ENCODE measurements at places on chromosomes 2 and 18.

- no peak for DNase-seq
Measured at GRCh38 chr18:28120828-28121515, 56.0 kb downstream of the CDH2 start.

GRCh38 chr2:222655787-222656525 is at the start of gene FARSB:
Gene FARSB, minus strand, starts transcription at chr2:222656092. Its CDS starts 19 bp downstream, at chr2:222656073.
- DNase-seq, result peak; percentile 93

DNA sequence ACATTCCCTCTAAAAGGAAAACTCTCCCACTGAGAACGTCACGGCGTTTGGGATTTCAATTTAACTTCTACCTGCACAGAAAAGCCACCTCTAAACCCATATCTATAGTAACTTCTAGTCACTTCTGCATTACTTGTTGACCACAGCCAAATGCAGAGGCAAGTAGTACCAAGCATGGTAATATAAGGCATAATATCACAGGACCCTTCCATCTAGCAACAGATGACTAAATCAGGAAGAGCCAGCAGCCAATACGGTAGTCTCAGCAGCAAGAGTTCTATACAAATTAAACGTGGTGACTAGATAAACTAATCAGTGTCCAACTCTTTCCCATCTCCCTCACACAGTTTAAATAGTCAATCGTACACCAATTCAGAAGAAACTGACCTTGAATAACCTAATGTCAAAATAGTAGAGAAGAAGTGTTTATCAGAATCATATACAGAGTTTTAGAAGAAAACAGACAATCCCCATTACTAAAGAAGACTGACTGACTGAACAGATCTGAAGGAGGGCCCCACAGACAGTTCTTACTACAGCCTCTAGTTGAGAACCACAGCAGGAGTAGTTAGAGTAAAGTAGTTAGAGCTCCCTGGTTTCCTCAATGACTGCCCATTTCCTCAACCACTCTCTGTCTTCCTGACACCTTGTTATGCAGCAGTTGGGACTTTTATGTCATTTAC is 30.0 kb downstream of the MEMO1 start:
- DNase-seq, result no peak

GRCh38 chr18:59744271-59744721 is 47.1 kb upstream of the CCBE1 start:
- DNase-seq, result no peak

- no peak for DNase-seq
Measured at GRCh38 chr18:75809926-75810255, 382.4 kb upstream of the SMIM21 start.

GRCh38 chr18:40048886-40049650 is 1906.0 kb upstream of the PIK3C3 start:
- no peak for DNase-seq

DNA sequence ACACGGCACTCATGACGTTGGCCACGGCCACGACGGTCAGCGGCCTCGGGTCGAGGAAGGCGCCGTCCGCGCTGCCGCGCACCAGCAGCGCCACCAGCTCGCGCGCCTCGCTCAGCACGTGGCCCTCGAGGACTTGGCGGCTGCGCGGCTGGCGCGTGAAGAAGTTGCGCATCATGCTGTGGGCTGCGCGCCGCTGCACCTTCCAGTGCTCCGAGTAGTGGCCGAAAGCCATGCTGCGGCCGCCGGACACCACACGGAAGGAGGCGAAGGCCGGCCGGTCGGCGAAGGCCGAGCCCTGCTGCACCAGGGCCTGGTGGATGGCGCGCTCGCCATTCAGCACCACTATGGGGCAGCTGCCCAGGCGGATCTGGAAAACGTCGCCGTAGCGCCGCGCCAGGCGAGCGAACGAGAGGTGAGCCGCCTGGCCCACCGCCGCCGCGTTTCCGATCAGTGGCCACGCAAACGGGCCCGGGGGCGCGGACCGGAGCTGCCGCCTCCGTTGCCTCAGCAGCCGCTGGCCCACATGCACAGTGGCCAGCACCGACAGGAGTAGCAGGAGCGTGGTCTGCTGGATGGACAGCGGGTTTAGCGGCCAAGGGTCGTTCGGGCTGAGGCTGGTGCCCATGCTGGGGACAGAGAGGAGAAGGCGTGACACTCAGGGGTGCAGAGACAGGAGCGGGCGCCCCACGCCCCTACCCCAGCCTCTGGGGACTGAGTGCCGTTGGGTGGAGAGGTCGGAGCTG is 1.0 kb downstream of the CYP1B1 start:
- DNase-seq, result no peak

- DNase-seq, result no peak
Measured at GRCh38 chr2:19198381-19198780, 160.0 kb downstream of the OSR1 start.

DNA sequence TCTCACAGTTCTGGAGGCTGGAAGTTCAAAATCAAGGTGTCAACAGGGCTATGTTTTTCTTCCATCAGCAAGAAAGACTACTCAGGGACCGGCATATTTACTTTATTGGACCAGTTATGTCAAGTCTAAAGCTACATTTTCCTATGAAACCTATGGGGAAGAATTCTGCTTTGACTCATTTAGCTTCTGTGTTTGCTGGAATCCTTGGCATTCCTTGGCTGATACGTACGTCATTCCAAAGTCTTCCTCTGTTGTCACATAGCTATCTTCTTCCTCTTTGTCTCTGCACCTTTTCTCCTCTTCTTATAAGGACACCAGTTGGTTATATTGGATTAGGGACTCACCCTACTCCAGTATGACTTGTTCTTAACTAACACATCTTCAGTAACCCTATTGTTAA is 137.4 kb upstream of the FBXO11 start:
- DNase-seq, result no peak

DNA sequence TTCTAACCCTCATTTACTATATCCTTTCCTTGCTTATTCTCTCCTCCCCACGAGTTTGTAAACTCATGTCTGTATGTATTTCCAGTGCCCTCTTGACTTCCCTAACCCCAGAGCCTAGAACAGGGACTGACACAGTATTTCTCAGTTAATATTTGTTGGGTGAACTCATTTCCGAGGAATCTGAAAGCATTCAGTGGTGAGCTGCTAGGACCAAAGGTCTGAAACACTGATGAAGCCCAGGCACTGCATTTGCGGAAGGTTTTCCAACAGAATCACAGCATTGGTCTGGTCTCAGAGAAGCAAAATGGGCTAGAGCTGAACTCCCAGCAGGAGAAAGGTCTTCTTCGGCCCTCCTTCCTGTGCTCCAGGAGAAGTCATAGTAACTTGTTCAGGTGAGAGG is 56.8 kb downstream of the SOX11 start:
- no peak for DNase-seq

GRCh38 chr18:11529081-11529480 is 80.3 kb upstream of the SLC35G4 start:
- DNase-seq, result no peak

GRCh38 chr2:239444626-239445577 is 44.1 kb upstream of the HDAC4 start:
- peak; percentile 63 for DNase-seq

- DNase-seq, result no peak
Measured at GRCh38 chr2:151669585-151670081, 64.6 kb downstream of the NEB start.

- DNase-seq, result peak; percentile 71
Measured at GRCh38 chr2:29114946-29115609, at the start of gene CLIP4. Gene CLIP4, plus strand, starts transcription at chr2:29115415. Its CDS starts 5,974 bp downstream, at chr2:29121389.

DNA sequence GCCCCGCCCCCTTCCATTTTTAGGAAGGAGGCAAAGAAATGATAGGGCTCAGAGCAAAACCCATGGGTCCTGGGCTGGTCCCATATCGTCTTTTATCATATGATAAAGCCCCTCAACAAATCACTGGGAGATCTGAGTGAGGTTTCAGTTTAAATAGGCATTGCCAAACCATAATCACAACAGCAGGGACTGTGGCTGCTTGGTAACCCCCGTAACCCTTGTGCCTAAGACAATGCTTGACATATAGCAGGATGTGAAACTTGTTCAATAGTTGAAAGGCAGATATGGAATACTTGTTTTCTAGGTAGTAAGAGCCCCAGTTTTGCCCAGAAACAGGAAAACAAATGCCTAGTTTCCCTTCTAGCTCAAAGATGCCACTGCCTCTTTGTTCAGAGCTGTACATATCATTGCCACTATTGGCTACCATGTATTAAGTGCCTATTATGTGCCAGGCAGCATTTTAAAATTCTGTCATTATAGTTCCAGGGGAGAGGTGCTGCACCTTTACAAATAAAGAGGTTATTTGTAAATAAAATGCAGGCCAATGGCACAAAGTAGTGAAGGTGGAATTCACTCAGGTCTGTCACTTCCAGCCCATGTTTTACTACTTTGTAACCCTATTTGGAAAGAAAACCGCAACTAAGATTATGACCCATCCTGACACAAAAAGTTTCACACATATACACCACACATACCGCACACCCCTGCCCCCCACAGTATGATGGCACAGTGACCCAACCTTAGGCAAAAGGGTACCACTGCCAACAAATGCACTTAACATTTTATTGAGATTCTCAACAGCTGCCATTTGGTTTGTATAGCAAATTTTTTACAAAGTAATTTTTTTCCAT is 14.2 kb downstream of the NAGK start:
- no peak for DNase-seq

All from hypothalamus (tissue), 51 donors.